Thoracic aorta endothelial cell (primary cell): ENCODE measurements at places on chromosomes 6 and 20. TPM values are rescaled to one million over a fixed set of nuclear protein-coding genes. Genes with fewer than 3 reads are reported as not detected.

Gene TLDC2
- not detected in 2 replicates for total RNA-seq

Gene TUBB2B
- 1.7 and 2.0 TPM in 2 replicates for total RNA-seq

Gene MEP1A
- not detected in 2 replicates for total RNA-seq

Gene SNX14
- 135 and 141 TPM in 2 replicates for total RNA-seq

Gene TEAD3
- total RNA-seq: 0.27 and 0.36 TPM in 2 replicates

Gene CST5
- total RNA-seq: not detected in 2 replicates

Gene HLA-DRB5
- total RNA-seq: not detected in 2 replicates

Gene UNC5CL
- 0.14 TPM in 1 of 2 replicates, not detected in the other for total RNA-seq

Gene TFAP2D
- not detected in 2 replicates for total RNA-seq

Gene PKIB
- total RNA-seq: 0.22 TPM in 1 of 2 replicates, not detected in the other

Gene TAAR6
- not detected in 2 replicates for total RNA-seq

Gene CYP39A1
- 0.13 and 0.22 TPM in 2 replicates for total RNA-seq

Gene SYNCRIP
- 148 and 171 TPM in 2 replicates for total RNA-seq

Gene GJA1
- total RNA-seq: 394 and 527 TPM in 2 replicates

Gene FOXF2
- not detected in 2 replicates for total RNA-seq

Gene PI3
- total RNA-seq: not detected in 2 replicates
